ENCODE measurements at places on chromosomes 1 and 21.

DNA sequence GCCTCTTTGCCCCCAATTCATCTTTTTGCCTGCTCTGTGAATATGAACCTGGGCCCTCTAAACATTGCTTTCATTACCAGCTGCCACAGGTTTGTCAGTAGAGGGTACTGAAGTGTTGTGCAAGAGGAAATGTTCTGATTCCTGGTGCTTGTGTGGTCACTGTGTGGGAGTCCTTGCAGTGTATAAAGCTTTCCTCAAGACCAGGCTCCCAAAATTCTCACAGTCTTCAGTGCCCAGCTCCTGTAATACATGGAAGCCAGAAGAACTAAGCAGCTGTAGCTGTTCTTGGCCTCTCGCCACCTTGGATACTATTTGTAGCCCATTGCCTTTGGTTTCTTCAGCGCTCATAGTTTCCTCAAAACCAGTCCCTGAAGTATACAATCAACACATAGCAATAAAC lies 1046.2 kb downstream of the BRINP3 start:
- DNase-seq = no peak

- no peak for DNase-seq
Observed at GRCh38 chr1:52037402-52037814, 3.8 kb upstream of the KTI12 start.

DNA sequence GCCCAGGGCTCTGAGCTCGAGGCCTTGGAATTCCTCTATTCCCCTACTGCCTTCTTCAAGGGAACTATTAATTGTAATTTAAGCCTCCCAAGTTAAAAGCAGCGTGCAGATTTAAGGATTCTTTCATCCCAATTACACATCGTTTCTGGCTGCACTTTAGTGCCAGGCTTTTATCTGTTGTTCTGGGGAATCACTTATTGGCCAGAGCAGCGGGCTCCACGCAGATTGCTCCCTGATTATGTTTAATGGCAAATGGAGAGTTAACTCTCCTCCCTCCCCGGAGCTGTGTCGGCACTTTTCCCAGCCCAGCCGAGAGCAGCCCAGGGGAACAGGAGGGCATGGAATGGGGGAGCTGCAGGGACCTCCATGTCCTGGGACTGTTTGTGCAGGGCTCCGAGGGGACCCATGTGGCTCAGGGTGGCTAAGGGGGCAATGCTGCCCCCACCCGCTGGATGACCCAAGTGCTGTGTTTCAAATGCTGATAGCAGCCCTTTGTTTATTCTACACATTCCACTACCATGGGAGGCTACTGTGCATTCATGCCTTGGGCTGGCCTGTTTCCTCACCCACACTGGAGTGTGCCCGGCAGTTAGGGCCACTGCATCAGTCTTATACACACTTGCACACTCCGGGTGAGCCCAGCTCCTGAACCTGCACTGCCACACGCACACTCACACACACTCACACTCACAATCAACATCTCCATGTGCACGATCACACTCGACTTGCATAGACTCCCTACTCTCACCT lies 93.3 kb upstream of the POU3F1 start:
- no peak for DNase-seq

DNA sequence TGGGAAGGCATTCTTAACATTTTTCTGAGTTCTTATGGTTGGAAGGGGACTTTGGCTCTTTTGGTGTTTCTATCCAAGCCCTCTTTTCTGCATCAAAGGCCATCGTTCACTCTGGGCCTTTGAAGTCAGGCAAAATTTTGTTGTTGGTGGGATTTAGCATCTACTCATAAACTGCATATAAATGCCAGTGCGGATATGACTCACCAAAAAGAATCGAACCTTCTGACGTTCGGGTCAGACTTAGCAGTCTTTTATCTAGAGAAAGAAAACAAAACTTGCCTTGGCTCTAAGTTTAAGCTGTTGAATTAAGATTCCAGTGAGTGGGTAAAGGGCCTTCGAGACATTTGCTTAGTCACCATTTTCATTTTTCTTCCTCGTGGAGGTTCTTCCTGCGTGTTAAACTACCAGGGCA lies 51.4 kb downstream of the EVA1C start:
- DNase-seq = no peak

DNA sequence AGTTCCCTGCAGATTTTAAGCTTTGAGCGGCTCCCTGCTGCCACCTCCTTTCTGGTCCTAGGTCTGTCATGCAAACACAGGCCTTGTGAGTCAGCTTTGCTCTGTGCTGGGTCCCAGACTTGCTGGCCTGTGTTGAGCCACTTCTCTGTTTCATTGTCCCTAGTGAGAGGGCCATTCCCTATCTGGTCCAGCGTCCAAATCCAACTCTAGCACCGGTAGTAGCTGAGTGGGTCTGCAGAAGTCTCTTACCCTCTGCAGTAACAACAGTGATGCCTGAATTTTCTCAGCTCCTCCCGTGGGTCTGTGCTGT lies 5.8 kb downstream of the TTC22 start:
- no peak for DNase-seq

- no peak for DNase-seq
Observed at GRCh38 chr1:88029899-88030298, 654.2 kb upstream of the PKN2 start.

GRCh38 chr1:207565546-207566468 lies 69.8 kb downstream of the CR1 start:
- no peak for DNase-seq

DNA sequence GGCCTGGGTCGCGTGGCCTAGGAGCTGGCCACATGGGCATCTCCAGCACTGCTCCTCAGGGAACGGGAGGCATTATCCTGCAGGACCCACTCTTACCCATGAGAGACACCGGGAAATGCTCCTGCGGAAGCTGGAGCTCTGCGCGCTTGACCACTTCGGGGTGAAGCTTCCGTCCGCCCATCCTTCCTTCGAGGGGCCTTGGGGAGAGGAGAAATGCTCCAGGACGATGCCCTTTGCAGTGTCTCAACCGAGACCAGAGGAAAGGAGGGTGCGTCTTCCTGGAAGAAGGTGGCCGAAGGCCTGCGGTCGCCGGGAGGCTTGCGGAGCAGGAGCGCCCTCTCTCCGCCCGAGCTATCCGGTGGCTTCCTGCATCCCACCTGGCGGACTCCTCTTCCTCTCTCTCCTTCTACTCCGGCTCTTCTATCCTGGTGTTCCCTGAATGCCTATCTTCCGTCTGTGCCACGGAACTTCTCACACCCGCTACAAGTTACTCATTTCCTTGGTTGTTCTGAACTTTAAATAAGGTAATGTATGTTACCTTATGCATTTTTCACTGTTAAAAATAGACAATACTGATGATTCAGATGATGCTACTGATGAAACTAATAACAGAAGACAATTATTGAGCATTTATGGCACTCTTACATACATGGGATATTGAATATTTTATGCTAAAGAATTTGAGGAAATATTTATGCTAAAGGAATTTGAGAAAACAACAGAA lies 91.4 kb downstream of the PRKAB2 start:
- no peak for DNase-seq

DNA sequence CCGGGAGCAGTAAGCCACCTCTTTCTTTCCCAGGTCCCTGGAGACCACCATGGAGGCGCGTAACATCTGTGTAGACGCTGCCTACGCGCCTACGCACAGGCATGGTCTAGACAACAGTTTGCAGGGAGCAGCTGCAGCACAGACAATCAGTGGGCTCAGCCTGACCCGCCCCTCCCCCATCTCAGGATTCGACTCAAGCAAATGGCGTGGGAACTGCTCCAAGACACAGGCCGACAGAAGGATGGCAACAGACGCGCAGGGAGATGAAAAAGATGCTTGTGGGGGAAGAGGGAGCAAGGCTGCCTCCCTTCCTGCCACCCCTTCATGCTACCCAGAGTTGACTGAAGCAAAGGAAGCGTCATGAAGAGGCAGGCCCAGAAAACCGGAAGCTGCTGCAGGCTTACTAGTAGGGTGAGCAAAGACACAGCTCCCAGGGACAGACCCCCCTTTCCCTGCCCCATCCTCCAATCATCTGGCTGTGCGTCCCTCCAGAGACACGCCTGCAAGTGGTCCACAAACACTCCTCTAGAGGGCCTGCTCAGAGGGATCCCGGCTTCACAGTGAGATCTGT lies 19.5 kb downstream of the STK40 start:
- peak; percentile 25 for DNase-seq

DNA sequence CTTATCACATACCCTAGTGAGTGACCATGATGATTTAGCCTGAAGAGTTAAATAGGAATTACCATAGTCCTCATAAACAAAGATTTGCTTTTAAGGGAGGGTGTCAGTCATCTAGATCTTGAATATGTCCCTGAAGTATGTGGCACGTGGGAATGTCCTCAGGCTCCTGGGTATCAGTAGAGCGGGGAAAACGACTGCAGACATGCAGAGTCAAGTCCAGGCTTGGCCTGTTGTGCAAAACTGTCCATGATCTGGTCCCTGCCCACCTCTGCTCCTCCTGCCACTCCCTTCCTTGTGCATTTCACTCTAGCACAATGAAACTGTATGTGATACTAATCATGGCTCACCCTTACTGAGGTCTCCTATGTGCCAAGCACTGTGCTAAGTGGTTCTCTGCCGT lies 12.9 kb downstream of the MOV10 start:
- no peak for DNase-seq

GRCh38 chr1:6185635-6186382 lies 5.7 kb upstream of the CHD5 start:
- DNase-seq = no peak

GRCh38 chr1:164191191-164191590 lies 367.8 kb upstream of the PBX1 start:
- no peak for DNase-seq

DNA sequence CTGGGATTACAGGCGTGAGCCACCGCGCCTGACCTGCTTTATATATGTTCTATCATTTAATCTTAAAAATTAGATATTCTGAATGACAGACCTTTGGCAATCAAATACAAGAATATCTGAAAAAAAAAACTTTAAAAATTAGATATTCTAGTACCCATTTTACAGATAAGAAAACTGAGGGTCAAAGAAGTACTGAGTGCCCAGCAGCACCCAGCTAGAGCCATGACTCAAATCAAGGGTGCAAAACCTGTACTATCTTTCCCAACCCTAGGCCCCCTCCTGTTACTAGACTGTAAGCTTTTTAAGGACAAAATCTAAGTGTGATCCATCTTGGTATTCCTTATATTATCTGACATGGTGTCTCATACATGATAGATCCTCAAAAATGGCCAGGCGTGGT lies 8.3 kb downstream of the ARHGAP30 start:
- no peak for DNase-seq

DNA sequence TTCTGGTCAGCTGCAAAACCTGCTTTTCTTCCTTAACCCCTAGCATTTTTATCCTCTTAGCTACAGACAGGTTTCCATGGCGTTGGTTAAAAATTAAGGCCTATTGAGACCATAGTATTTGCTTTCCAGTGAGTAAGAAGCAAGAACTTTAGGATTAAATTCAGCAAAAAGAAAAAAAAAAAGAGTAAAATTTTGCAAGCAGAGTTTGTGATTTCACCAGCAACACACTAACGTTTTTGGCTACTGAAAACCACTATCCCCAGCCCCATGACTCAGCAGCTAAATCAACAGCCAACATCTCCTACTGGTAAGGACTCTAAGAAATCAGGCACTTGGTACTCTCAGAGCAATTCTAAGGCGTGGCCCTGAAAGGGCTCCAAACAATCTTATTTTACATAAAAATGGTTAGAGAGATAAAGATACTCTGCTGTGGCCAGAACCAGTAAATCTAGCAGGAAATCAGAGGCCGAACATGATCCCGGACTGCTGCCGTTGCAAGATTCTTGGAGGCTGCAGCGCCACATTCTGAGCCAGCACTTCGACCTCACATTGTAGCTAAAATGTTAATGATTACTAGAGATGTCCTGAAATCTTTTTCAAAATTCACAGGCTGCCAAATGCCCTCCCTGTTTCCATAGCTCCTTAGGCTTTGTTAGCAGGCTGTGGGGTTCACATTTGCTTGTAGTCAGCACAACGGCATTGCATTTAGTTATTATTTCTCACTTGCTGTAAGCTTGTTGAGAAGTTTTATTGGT lies 1.6 kb upstream of the ENO1 start:
- no peak for DNase-seq

- DNase-seq = no peak
Observed at GRCh38 chr1:41752514-41753170, 166.1 kb downstream of the HIVEP3 start.

DNA sequence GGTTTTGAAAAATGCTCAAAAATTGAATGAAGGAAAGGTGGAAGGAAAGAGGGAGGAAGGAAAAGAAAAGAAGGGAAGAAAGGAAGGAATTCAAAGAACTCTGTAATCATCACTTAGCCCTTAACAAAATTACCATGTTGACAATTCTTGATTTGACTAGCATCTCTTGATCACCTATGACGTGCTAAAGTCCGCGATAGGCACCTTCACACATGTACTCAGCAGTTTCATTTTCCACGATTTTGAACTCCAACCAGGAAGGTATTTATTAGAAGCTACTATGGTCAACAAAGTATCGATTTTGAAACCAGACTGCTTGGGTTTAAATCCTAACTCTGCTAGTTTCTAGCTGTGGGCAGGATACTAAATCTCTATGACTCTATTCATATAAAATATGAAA lies 146.9 kb downstream of the DAB1 start:
- no peak for DNase-seq

- DNase-seq = no peak
Observed at GRCh38 chr1:205326812-205327466, 5.4 kb upstream of the NUAK2 start.

GRCh38 chr1:41461790-41462679 lies 22.4 kb downstream of the EDN2 start:
- no peak for DNase-seq

- no peak for DNase-seq
Observed at GRCh38 chr1:241749041-241749944, 97.2 kb downstream of the WDR64 start.

DNA sequence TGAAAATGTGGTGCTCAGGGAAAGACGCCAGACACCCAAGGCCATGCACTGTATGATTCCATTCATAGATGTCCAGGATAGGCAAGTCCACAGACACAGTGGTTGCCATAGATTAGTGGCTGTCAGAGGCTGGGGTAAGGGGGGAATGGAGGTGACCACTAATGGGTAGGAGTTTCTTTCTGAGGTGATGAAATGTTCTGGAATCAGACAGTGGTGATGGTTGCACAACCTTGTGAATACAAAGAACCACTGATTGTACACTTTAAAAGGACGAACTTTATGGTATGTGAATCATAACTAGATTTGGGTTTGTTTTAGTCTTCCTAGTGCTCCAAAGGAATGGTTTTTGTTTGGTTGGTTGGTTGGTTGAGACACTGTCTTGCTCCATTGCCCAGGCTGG lies 51.7 kb downstream of the PRAMEF20 start:
- DNase-seq = no peak

GRCh38 chr1:26745191-26745590 lies 42.6 kb upstream of the PIGV start:
- no peak for DNase-seq

Data from cerebellar nuclear complex (tissue), 1 donor.